OCI-LY7 (cell line): ENCODE measurements at places on chromosomes 16 and 17. TPM values are rescaled to one million over a fixed set of nuclear protein-coding genes. Genes with fewer than 3 reads are reported as not detected.
A peak's percentile ranks its signal among the peaks of the same experiment; 100 is the strongest.

- peak; percentile 75 for DNase-seq
These were observed 22.1 kb downstream of the CYTH1 start for GRCh38 chr17:78759969-78760352.

Gene TEX19
- 1.8 and 2.0 TPM in 2 replicates for total RNA-seq

DNA sequence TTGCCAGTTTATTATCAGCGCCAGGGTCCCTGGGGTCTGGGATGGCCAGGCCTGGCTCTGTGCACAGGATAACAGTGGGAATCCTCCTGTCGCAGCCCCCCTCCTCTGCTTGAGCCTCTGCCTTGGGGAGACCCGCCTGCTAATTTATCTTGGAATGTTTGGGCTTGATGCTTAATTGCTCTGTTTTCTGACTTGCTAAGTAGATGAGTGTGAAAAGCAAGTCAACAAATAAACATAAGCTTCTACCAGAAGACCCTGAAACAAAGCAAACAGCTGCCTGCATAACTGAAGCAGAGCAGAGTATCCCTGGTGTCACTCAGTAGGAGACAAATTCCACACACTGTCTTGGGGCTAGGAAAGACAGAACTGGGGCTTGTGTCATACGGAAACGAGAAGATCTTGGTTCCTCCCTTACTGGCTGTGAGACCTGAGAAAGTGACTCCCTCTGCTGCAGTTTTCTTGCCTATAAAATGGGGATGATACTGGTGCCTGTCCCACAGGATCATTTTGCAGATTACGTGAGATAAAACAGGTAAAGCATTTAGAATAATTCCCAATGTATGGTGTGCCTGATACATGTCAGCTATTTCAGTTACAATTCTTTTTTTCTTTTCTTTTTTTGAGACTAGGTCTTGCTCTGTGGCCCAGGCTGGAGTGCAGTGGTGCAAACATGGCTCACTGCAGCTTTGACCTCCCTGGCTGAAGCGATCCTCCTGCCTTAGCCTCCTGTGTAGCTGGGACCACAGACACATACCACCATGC lies 44.8 kb upstream of the IRX3 start:
- no peak for DNase-seq

DNA sequence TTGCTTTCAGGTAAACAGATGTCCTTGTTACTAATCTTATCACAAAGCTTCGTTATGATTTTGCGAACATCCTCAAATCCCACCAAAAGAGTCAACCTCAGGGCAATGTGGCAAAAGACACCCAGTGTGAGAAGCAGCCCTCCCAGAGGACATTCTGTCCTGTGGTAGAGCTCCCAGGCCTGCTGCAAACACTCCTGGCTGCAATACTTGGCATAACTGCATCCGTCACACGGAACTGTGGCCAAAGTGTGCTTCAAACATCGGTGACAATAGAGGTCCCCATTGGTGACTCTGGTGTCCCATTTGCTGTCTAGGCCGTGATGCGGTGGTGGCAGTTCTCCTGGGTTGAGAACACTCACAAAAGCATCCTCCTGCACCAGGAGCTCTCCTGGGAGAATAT lies 29.5 kb downstream of the SMYD4 start:
- no peak for DNase-seq

- DNase-seq: no peak
These were observed at the start of gene CAVIN1 for GRCh38 chr17:42422958-42423712. TSS of gene CAVIN1 (minus strand) at chr17:42423256. CDS start at chr17:42423097, 159 bp downstream.

DNA sequence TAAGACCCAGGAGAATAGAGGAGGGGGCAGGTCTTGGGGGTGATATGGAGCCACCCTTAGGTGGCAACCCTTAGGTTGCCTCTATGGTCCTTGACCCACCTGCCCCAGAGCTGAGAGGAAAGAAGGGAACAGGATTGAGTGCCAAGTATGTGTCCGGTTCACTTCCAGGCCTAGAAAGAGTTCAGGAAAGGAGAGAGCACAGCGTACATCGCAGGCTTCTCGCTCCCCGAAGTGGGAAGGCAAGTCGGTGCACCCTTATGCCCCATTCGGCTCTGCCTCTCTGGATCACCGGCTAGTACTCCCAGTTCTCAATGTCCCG lies 631 bp downstream of the SP6 start:
- DNase-seq: no peak

DNA sequence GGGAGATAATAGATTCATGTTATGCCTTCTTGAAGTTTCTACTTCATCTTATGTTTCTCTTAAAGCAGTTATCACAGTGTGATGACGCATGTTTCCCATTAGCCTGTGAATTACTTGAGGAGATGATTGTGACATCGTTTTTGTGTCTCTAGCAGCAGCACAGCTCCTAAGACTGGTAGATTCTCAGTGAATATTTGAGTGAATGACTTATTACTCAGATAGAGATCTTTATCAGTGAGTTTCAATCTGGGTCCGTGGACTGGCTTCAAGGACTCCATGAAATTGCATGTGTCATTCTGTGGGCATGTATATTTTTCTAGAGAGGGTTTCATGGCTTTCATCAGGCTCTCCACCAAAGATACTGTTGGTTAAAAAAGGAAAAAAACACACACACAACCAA lies 29.9 kb downstream of the YPEL2 start:
- no peak for DNase-seq

- DNase-seq: no peak
These were observed 1.8 kb upstream of the ADAT1 start for GRCh38 chr16:75624921-75625334.

Gene HSD11B2
- not detected in 2 replicates for total RNA-seq

DNA sequence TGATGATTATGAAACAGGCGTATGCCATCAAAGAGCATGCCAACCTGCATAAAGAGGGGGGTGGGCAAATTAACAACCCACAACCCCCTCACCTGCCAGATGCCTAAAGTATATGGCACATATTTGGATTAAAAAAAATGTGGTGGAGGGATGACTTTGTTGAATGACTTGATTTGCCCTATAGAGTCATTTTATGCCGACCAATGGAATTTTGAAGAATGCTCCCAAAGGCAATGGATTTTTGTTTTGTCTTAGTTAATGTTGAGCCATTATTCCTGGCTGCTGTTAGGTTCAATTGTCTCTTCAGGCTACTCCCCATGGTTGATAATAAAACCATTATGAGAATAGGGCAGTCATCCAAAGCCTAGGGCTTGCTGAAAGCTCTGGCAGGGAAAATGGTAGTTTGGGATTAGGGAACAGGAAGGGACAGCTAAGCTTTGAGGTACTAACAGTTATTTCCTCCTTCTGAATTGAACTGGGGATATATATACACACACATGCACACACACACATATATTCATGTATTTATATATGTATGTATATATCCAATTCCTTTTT lies 5.8 kb upstream of the CHCT1 start:
- DNase-seq: no peak

DNA sequence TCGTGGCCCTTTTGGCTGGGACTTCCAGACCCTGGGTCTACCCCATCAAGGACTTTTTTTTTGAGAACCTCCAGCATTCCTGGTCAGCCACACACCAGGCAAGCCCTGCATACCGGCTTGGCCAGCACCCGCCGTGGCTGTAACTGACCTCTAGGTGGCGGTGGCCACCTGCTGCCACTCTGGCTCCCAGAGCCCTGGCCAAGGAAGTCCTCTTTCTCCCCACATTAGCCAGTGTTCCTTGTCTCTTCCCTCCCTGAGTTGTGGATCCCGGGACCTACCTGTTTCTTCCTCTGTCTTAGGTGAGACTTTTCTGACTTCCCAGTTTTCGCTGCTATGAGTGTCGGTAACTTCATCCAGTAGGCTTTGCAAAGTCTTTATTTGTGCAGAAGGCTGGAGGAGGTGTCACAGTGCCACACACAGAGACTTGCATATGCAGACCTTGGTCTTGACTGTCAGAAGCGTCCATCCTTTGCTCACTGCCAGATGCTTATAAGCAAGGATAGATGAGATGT lies 348.3 kb downstream of the CPPED1 start:
- DNase-seq: peak; percentile 61

DNA sequence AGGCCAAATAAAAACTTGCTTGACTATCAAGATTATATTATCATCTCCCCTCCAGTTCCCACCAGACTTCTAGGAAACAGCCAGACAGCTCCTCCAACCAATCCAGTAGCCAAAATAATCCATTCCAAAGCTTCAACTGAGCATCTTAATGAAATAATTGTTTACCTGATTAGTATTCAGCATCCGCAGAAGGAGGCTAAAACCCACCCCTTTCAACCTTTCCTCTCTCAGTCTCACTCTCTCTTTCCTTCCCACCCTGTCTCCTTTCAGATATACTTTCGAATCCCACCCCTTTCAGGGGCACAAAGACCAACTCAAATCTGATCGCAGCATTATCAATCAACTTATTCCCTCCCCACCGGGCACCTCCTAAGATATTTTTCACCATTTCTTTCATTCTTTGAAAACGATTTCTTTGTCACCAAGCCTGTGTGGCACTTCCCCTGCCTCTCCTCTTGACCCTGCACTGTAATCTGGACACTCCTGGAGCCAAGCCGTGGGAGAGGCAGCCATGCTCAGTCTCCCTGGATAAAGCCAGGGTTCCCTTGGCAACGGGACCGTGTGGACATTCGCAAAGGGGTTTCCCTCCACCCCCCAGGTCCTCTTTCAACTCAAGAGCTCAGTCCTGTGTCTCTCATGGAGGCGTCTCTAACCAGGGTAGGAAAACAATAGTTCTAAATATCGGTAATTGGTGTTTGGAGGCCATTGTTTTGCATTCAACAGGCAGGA lies at the start of gene ANKFN1:
Gene ANKFN1, plus strand, starts transcription at position 602 of the 729 bp plus-strand sequence. CDS start 59,193 bp downstream, outside the sequence.
- DNase-seq: no peak

Gene AIPL1
- not detected in 2 replicates for total RNA-seq
